ENCODE measurements at places on chromosomes 5 and 9.
A peak's percentile ranks its signal among the peaks of the same experiment; 100 is the strongest.

GRCh38 chr5:138109463-138110265, 25.8 kb downstream of the WNT8A start:
- DNase-seq = no peak

DNA sequence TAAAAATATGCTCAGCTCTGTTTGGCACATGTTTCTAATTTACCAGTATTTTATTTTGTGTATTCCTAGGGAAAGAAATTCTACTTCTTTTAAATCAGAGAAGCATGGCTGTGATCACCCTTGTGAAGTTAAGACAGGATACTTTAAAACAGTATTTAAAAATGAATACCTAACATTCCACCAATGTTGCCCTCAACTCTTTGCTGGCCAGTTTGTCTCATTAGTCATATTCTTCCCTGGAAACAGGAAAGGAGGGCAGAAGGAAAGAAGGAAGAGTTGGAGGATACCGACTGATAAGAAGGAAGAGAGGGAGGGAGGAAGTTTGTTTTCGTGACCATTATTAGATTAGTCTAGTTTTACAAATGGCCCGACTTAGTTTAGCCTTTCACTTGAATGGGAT, 137.4 kb downstream of the PLK2 start:
- DNase-seq = peak; percentile 75

- DNase-seq = no peak
Observed at GRCh38 chr5:42840842-42841567, 29.3 kb upstream of the SELENOP start.

DNA sequence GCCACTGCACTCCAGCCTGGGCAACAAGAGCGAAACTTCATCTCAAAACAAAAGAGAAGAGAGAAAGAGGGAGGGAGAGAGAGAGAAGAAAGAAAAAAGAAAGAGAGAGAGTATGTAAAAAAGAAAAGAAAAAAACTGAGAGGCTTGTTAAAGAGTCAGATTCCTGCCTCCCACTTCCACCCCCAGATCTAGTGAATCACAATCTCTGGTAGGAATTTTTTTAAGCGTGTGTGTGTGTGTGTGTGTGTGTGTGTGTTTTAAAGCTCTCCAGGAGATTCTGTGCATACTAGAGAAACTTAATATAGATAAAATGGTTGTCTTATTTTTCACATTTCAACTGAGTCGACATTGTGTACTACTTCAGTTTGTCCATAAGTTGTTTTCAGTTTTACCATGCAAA, 32.0 kb downstream of the SAR1B start:
- peak; percentile 89 for DNase-seq

DNA sequence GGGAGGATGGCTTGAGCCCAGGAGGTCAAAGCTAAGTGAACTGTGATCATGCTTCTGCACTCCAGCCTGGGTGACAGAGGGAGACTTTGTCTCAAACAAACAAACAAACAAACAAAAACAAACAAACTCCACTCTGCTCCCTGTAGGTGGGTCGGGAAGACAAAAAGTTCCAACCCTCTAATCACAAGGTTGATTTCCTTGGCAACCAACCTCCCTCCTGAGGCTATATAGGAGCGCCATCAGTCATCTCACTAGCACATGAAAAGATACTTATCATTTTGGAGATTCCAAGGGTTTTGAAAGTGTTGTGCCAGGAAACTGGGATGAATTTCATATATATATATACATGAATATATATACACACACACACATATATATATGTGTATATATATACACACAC, 160.5 kb downstream of the TUSC1 start:
- DNase-seq = no peak

DNA sequence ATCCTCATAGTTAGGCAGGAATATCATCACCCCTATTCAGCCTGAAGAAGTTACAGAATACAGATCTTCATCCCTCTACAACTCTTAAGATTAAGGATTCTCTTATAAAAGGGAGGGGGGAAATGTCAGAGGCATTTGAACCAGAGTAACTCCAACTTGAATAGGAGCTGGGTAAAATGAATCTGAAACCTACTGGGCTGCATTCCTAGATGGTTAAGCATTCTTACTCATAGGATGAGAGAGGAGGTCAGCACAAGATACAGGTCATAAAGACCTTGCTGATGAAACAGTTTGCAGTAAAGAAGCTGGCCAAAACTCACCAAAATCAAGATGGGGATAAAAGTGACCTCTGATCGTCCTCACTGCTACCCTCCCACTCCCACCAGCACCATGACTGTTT, 14.4 kb downstream of the FREM1 start:
- DNase-seq = no peak

DNA sequence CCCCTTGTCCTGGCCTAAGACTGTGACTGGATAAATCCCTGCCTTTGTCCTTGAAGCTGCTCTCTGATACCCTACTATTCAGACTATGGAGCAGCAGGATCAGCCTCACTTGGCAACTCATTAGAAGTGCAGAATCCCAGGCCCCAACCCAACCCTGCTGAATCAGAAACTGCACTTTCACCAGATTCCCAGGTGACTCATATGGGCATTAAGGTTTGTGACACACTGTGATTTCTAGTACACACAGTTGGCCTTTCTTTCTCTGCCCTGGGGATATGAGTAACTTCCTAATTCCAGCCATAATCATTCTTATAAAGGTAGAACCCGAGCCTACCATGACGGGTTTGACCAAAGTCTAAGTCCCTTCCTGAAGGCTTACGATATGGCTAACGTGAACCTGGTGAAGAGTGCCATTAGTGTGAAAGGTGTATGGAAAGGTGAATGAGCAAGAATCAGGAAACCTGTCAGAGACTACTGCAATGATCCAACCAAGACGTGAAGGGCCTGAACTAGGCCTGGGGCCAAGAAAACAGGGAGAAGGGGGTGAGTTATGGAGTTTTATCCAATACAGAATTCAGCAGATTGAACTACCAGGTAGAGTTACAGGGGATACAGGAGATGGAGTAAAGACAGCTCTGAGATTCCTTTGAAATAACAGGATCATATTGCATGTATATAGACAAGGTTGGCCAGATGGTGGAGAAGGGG, 533.0 kb downstream of the BNC2 start:
- peak; percentile 92 for DNase-seq

DNA sequence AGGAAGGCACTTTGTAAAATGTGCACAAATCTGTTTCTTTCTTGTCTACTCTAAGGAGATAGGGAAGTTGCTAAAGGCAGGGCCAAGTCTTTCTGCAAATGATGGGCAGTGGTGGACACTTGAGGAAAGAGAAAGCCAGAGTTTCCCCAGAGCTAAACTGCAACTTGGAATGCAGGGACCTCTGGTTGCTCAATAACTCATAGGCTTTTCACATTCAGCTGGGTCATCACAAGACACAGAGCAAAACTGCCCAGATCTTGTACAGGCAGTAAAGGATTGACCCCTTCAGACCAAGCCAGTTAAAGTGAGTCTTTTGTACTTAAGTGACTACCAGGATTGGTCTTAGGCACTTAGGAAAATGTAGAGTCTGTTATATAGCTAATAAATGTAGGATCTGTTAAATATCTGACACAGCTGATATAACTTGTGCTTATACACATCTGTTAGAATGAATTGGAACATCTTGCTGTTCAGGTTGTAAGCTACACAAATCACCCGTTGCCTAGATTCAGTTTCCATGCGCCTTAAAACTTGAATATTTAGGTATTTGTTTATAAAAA, 13.5 kb upstream of the AGXT2 start:
- no peak for DNase-seq

- peak; percentile 89 for DNase-seq
Observed at GRCh38 chr5:97231025-97231636, 48.1 kb upstream of the RIOK2 start.

DNA sequence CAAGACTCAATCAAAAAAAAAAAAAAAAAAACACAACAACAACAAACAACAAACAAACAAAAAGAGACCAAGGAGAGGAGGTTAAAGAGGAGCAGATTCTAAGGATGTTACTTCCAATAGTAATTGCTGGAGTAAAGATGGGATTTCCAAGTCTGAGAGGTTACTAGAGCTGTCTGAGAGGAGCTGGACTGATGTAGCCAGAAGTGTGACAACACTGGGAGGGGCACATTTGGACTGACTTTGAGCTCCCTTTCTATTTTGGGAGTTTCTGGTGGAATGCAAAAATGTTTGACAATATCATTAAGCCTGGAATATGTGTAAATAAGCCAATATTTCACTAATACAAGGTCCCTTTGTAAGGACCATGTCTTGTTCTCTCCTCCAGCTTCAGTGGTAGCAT, 25.3 kb upstream of the PANK3 start:
- no peak for DNase-seq

- DNase-seq = peak; percentile 63
Observed at GRCh38 chr9:15306068-15306756, 804 bp downstream of the TTC39B start.

DNA sequence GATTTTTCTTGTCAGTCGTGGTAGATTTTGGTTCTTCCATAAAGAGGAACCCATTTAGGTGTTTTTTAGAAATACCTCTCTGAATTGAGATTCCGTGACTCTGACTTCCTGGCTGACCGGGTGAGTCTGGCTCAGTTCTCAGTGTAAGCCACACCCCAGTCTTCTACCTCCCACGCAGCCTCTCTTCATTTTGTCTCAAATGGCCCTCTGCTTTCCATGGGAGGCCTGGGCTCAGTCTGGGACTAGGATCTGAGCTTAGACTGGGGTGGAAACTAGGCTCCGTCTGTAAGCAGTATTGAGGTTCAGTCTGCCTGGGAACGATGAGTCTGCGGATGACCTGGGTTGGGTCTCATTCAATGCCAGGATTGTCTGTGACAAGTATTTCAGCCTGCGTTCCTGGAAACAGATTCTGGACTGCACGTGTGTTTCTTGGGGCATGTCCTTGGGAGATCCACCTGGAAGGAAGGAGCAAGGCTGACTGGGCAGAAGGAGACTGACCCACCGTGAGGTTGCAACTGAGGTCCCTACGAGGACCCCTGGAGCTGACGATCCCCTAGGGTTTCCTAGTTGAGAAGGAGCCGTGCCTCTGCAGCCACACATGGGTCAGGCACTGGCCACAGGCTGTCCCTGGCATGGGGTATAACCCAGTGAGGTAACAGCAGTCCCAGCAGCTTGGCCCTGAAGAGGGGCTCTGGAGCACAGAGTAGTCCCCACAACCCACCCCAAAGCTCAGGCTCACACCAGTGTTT, 12.4 kb upstream of the CRB2 start:
- DNase-seq = peak; percentile 42

- DNase-seq = no peak
Observed at GRCh38 chr5:74665816-74666215, 19.2 kb upstream of the HEXB start.

DNA sequence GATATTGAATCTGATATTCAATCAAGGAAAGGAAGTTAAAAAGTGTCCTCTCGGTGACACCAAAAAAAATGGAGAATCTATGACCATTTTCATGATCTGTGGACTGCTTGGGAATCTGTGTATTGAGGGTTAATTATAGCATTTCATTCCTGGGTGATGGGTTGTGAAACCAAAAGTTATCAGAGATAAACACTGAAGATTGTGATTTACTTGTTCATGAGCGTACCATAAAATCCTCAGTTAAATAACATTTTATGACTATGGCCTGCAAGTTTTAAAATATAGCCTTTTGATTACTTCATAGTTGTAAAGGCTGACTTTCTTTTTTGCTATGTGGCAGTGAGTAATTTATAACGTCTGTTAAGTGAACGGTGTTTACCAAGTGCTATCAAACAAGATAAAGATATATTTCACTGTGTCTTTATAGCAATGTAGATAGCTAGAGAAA, 267.9 kb upstream of the SEMA6A start:
- DNase-seq = no peak

GRCh38 chr9:34759432-34760134, 49.6 kb upstream of the CCL21 start:
- no peak for DNase-seq

DNA sequence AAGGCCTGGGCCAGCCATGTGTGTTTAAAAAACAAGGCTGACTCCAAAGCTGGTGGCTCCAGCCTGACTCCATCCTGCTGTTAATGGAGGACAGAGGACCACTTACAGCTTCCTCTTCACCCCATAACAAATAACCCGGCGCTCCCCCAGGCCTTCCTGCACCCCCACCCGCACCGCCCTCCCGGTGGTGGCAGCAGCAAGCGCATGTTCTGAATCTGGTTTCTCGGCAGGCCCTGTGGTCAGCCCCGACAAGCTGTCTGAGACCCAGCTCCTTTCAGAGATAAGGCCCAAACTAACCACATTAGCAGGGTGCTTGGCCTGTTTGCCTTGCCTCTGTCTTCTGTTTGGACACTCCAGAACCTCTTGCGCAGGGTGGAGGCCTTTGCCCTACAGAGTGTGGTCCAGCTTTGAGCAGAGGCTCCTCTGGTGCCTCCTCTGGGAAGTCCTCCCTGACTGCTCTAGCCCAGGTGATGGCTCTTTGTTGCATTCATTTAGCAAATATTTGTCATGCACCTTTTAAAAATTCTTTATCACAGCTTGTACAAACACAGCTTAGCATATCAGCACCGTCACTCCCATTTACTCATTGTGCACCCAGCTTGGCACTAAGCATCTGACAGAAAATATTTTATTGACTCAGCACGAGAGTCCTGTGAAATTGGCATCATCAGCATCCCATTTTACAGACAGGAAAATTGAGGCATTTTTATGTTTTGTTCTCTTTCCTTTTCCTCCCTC, 78.4 kb downstream of the NDFIP1 start:
- DNase-seq = no peak

DNA sequence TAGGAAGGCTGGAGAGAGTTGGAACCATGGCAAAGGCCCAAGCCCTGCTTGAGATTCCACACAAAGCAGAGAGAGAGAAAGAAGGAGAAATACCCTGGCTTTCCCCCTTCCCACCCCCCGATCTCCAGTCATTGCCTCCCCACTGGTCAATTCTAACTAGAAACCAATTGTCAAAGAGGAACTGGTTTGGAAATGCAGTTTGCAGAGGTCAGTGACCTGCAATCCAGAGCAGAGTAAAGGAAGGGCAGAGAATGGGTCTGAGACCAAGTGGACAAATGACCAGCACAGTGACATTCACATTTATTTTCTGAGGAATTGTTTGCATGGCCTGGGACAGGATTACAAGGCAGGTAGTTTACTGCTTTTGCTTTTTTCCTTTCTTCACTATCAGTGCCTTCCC, 37.5 kb upstream of the ZFYVE16 start:
- no peak for DNase-seq

GRCh38 chr9:96137671-96138429, 164.1 kb downstream of the HSD17B3 start:
- DNase-seq = peak; percentile 48

- no peak for DNase-seq
Observed at GRCh38 chr5:38393636-38394035, 135.3 kb downstream of the EGFLAM start.

- peak; percentile 98 for DNase-seq
Observed at GRCh38 chr9:99019510-99020331, 76.0 kb downstream of the COL15A1 start.

- DNase-seq = no peak
Observed at GRCh38 chr5:42994246-42994554, 45.9 kb downstream of the ANXA2R start.

- no peak for DNase-seq
Observed at GRCh38 chr5:144092508-144092907, 78.0 kb downstream of the YIPF5 start.

DNA sequence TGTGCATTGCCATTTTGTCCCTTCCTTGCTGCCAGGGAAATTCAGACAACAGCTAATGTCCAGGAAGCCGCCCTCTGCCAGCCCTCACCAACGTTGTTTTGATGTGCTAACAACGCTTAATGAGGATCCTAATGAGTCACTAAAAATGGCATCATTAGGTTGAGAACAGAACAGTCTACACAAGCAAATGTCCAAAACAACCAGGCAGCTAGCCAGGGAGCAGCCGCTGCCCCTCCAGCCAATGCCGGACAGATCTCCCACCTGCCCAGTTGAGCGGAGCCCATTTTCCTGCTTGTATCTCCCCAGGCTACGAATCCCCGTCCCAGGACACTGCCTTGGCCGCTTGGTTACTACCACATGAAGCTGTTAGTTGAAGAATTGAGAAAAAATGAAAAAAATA, 40.4 kb upstream of the UNC5A start:
- no peak for DNase-seq
